ENCODE measurements at places on chromosomes 2 and 18. TPM values are rescaled to one million over a fixed set of nuclear protein-coding genes. Genes with fewer than 3 reads are reported as not detected.

DNA sequence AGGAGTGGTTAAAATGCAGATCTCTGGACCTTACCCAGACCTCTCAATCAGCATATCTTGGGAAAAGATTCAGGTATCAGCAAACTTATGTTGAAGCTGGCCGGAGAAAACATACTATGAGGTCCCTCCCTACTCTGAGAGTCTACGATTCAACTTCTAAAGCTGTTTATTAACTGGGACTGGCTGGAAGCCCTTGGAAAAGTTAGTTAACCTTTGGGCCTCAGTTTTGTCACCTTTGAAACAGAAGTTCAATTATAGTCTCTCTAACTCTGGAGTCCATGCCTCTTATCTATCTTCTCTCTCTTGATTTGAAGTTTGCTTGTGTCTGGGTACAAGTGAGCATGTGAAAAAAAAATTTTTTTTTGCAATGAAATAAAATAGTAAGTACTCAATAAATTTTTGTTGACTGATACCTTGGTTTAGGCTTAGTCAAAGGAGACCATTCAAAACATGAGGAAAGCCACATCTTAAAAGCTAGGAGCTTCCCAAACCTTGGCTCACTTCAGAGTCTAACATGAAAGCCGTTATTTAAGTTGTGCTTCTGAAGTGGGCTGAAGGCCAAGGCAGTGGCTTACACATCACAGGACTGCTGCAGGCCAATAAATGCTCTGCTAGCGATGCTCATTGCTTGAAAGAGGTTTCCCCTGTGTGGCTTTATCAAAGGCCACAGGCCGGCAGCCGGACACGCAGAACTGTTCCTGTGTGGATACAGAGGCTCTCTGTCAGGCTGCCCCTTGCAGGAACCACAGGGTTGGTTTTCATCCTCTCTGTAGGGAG is 110.6 kb upstream of the FAM136A start:
- DNase-seq = no peak

DNA sequence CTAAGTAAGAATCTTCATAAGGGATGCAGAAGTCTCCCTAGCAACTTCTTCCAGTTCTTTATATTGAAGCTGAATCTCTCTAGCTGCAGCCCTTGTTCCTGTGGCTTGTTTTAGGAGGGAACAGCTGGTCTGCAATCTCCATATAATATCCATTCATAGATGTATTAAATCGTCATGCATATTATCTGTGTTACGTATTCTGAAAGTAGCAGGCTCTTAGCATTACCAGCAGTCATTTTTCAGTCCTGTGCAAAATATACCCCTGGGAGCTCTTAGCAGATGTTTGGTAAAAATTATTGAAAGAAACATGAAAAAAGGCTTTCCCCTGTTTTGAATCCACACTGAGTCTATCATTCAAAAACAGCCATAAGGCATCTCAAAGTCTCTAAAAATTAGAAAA is 385.3 kb downstream of the IRS1 start:
- DNase-seq = no peak

DNA sequence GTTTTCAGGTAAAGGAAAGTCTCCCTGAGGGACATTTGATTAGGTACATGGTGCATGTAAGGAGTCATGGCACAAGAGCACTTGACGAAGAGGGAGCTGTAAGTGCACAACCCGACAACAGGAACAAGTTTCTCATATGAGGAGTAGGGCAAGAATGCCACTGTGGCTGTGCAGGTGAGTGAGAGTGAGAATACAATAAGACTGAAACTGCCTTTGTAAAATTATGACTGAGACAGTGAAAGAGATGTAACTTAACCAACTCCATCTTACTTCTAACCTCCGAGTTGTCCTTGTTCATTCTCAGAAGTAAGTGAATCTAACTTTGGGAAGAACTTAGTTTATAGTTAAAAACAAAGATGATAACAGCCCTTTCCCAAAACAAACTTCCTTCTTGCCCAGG is 1025.8 kb upstream of the CNTNAP5 start:
- no peak for DNase-seq

DNA sequence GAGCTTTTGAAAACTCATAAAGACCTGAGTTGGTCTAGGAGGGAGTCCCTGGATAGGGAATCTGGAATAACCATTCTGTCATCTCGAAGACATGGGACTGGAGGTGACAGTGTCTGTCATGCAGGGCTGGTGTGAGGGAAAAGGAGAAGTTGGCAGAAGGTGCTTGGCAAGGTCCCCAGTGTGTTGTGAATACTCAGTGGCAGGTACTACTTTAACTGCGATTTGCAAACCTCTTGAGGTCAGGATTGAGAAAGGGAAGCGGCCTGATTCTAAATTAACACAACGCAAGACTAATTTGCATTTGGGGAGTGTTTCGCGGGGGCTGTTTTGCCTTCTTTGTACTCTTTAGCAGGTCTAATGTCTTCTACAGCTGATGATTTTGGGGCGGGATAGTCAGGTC is 77.0 kb upstream of the TMEM200C start:
- no peak for DNase-seq

DNA sequence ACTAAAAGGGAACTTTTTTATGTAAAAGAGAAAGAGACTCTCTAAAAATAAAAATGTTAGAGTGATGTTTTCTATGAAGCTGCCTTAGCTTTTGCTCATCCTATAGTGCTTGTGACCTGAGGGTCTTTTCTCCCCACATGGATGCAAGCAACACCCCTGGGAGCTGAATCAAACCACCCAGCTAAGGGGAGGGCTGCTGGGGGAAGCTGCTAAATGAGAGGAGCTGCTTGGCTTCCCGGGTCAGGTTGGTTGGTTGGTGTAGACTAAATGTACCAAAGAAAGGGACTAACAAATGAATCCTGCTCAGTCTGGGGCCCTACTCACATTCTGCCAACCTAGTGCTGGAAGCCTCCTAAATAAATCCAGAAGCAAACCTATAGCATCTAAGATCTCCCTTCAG is 35.0 kb downstream of the AFF3 start:
- no peak for DNase-seq

DNA sequence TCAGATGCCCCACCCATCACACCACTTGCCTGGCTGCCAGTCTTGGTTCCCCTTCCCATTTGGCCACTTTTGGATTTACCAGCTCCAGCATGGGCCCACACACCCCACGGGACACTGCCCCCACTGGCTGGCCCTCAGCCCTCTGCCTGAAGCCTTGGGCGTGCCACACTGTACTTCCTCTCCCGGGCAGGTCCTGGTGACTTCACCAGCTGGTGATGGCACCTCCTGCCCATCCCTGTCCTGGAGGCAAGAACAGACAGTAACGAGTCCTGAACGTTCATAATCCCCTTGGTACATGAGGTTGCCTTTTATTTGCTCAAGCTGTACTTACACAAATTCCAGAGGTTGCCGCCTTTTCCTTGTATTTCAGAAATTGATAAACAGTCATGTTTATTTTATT is 81.1 kb downstream of the TMEM17 start:
- no peak for DNase-seq

DNA sequence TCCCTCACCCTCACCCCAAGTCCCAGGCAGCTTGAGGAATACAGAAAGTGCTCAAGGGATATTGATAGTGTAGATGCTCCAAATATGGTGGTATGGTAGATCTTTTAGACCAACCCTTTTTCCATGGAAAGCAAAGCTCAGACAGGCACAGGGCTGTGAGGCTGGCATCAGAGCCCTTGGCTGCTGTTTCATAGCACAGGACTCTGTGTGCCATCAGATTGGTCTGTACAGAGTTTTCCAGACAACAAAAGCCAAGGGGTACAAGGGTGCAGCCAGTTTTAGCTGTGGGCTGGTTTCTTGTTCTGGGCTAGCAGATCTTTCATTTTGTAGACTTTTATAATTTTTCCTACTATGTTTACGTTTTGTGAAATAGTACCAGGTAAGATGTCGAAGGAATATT is 296.9 kb upstream of the TNP1 start:
- DNase-seq = no peak

- no peak for DNase-seq
These were observed at the start of gene RTKN for GRCh38 chr2:74441690-74442482. TSS of gene RTKN (minus strand) at chr2:74441937. CDS start at chr2:74441816, 121 bp downstream.

Gene GPR55
- 0.07 TPM for polyA plus RNA-seq

Gene DPP4
- 8.0 TPM for polyA plus RNA-seq

Gene NPPC
- polyA plus RNA-seq = not detected

Gene FBXO15
- polyA plus RNA-seq = 5.7 TPM

Gene DSG4
- polyA plus RNA-seq = not detected

Gene SLC9A4
- polyA plus RNA-seq = not detected

Gene TLX2
- polyA plus RNA-seq = 3.2 TPM

Gene RHBDD1
- 3.9 TPM for polyA plus RNA-seq

All from adrenal gland (tissue), 19 donors.